Posterior vena cava (tissue), 2 donors: ENCODE measurements at places on chromosomes 13 and 19. TPM values are rescaled to one million over a fixed set of nuclear protein-coding genes. Genes with fewer than 3 reads are reported as not detected.

Gene POU4F1
- not detected for total RNA-seq

Gene ATP1A3
- total RNA-seq: not detected

Gene SIGLEC5
- not detected for total RNA-seq

Gene GIPR
- 0.38 TPM for total RNA-seq

Gene GJB6
- total RNA-seq: not detected

Gene TEAD2
- total RNA-seq: 32.4 TPM

Gene PAF1
- 26.0 TPM for total RNA-seq

Gene SIGLEC9
- 12.6 TPM for total RNA-seq

Gene TEX26
- 0.38 TPM for total RNA-seq

Gene BCAM
- total RNA-seq: 53.8 TPM

Gene CYSLTR2
- 0.86 TPM for total RNA-seq

DNA sequence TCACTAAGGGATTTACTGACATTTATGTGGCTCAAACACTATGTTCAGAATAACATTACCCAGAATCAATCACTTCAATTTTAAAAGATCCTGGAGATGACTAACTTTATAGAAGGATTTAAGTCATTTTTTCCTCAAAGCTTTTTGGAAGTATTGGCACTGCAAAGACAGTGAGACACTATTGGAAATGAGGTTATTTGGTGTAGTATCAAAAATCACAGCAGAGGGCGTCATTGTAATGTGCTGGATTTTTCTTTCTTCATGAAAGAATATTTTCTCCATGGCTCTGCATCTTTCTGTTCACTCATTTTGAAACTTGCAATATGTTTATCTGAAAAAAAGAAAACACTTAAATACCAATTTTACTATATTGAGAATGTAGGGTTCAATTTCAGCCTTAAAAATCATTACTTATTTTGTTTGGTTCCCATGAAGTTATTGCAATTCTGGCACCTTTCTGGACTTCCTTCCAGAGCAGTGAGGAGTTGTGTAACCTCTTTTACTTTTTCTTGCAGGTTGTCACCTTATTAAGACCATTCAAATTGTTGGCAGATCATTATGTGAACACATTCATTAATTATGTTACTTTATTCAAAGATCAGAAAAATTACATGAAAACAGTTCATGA is 3.7 kb upstream of the CSNK1A1L start:
- DNase-seq: no peak

- DNase-seq: peak; percentile 88
Observed at GRCh38 chr19:47663911-47664771, 49.1 kb upstream of the EHD2 start.

DNA sequence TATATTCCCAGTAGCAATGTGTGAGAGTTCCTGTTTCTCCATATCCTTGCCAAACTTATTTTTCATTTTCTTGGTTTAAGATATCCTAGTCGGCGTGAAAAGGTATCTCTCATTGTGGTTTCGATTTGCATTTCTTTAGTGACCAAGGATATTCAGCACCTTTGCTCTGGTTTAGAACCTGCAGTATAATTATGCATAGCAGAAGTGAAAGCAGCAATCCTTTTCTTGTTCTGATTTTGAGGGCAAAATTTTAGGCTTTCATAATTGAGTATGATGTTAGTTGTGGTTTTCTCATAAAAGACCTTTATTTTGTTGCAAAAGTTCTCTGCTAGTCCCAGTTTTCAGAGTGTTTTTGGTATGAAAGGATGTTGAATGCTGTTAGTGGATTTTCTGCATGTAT is 491.0 kb downstream of the FGF9 start:
- no peak for DNase-seq

- DNase-seq: no peak
Observed at GRCh38 chr13:48746821-48747220, 93.1 kb downstream of the CYSLTR2 start.

DNA sequence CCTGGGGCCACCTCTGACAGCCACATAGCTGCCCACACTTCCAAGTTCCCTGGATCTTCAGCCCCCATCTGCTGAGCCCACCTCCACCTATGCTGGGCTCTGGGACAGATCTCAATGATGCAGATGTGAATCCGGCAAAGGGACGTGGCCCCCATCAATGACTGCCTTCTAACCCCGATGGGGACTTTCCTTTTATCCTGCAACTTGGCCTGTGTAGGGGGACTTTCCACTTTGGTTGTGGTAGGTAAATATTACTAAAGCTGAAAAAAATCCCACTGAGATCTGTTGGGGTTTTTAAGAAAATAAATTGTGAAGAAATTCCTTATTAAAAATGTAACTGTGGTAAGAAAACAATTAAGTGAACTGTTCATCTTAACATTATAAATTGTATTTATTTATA is 20.8 kb upstream of the ASPDH start:
- no peak for DNase-seq

- DNase-seq: peak; percentile 69
Observed at GRCh38 chr19:5480427-5480836, 25.2 kb downstream of the ZNRF4 start.

- DNase-seq: no peak
Observed at GRCh38 chr19:53461866-53462265, 5.7 kb upstream of the ZNF813 start.

DNA sequence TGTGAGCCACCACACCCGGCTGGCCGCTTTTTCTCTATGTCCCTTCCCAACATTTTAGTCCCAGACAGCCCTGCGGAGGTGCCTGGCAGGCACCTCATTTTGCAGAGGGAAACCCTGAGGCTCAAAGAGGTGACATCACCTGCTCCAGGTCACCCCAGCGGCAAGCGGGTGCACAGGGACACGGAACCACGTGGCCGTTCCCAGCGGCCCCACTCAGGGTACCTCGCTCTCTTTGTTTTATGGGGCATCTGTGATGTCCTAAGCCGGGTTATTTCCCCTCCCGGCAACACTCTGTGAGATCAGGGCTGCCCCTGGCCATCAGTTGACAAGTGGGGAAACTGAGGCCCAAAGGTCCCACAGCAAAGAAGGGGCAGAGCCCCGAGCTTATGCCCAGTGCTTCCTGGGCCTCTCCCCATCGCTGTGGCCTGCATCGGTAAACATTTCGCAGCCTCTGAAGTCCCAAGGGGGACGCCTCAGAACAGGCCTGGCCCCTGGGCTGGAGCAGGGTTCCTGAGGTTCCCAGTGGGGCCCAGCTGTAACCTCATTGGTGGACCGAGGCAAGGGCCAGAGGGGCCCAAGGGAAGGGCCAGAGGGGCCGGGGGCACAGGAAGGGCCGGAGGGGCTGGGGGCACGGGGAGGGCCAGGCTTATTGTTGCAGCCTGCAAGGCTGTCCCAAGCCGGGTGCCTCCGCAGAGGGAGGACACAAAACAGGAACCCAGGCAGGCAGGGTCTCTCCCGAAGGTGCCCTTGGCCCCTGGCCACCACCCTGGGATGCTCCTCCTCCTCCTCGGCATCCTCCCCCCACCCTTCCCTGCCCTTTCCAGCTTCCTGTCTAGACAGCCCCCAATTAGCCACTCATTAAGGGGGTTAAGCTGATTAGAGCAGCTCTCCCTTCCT is 39.0 kb downstream of the SMIM24 start:
- DNase-seq: no peak

DNA sequence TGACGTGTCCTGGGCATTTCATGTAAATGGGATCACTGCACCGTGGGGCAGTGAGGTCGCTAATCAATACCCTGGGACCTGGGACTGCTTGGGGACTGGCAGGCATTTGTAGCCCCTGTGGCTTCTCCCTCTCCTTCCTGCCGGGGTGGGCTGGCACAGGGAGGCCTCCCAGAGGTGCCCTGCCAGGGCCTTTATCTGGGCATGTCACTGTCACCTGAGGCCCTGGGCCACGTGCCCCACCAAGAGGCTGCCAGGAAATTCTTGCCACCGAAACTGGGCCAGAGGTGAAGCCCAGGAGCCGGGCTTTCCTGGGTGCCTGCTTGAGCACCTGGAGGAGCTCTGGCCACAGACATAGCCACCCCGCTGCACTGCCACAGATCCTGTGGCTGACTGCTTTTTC is 1.8 kb upstream of the NMRK2 start:
- DNase-seq: no peak

- no peak for DNase-seq
Observed at GRCh38 chr13:102132777-102133295, 269.0 kb downstream of the FGF14 start.

- no peak for DNase-seq
Observed at GRCh38 chr13:39935155-39935554, 279.7 kb downstream of the COG6 start.

GRCh38 chr19:3544742-3545668 is 6.0 kb downstream of the TEKTIP1 start:
- peak; percentile 92 for DNase-seq

- no peak for DNase-seq
Observed at GRCh38 chr19:18792661-18793060, 1.6 kb upstream of the COMP start.

GRCh38 chr19:29551774-29552173 is 26.0 kb downstream of the VSTM2B start:
- peak; percentile 8 for DNase-seq

DNA sequence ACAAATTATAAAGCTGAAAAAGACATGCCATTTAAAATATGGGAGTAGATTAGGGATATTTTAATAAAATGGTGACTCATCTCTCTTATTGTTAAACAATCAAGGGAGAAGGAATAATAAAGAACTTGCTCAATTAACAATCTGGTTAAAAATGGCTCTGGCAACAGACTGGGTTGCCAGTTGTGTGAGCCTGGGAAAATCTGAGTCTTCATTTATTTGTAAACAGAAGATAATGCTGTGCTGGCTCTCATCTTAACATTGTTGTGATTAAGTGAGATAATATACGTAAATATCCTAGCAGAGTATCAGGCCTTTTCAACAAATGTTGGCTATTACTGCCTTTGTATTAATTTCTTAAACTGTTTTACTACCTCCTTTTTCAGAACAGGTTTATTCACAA is 453.3 kb downstream of the DIAPH3 start:
- no peak for DNase-seq

- DNase-seq: no peak
Observed at GRCh38 chr13:40350283-40350992, 316.0 kb downstream of the FOXO1 start.

DNA sequence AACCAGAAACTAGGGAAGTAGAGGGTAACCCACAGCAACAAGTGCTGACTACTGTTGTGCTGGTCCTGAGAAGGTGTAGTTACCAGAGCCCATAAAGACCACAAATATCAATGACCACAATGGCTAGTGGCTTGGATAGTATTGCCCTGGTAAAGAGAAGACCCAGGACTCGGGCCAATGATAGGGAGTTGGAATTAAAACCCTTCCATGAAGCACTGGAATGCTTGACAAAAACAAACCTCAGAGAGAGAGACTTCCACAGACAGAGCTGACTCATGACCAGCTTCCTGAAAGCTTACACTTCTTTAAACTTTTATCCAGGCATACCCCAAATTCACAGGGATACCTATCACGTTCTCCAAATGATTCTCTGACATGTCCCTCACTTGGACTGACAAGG is 60.5 kb downstream of the WDR87 start:
- DNase-seq: no peak

DNA sequence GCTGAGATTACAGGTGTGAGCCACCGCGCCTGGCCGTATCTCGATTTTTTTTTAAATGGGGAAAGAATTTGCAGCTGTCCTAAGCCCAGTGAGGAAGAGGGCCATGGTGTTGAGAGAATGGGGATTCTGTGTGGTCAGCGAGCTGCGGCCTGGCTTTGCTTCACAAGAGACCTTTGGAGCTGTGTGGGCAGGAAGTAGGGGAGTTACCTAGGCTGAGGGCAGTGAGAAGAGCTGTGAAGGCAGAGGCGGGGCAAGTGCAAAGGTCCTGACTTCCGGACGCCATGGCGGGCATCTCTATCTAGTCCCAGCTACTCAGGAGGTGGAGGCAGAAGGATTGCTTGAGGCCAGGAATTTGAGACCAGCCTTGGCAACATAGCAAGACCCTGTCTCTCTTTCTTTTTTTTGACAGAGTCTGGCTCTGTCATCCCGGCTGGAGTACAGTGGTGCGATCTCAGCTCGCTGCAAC is 4.9 kb downstream of the AP2A1 start:
- no peak for DNase-seq

DNA sequence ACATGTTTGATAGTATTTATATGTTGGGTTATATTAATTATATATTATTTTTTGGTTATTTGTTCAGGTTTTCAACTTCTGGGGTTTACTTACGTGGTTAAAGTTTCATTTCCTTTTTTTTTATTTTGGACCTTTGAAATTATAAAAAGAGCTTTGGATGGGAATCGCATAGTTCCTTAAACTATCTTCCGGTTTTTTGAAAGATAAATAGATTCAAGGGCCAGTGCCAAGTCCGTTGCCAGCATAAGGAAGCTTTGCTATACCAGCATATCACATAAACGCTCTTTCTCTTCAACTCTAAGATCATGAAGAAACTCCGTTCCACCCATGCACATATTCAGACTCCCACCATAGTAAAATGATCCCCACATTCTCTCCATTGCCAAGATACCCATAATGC is 7.4 kb upstream of the OXGR1 start:
- DNase-seq: no peak

- DNase-seq: no peak
Observed at GRCh38 chr13:23434491-23434890, 989 bp upstream of the SACS start.

DNA sequence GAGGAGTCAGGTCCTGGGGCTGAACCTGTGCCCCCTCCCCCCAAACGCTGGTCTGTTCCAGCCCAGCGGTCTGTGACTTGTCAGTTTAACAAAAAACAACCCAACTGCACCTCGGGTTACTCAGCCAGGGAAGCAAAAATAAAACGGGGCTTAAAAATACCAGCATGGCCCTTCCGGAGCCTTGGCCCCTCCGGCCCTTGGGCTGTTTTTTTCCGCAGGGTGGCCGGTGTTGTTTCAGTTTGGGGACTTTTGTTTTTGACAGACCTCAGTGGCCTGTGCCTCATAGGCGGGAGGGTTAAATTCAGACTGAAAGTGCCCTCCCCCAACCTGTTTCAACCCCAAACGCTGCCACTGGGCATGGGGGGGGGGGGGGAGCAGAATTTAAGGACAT is 4.0 kb downstream of the TCF3 start:
- no peak for DNase-seq

DNA sequence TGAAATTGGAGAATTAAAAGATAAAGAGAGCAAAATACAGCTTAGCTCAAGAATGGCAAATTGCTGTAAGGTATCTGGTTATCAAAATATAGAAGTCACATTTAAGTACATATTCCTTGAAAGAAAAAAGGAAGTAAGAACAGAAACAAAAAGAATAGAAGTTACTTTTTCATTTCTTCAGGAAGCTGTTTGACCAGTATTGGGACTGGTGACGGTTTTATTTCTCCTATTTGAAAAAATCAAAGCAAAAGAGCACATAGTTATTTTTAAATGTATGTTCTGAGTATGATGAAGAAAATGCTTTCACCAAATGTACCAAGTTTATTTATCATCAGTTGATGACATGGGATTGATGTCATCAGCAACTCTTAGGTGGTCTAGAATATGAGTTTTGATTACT is 83.1 kb upstream of the OXGR1 start:
- DNase-seq: no peak
